Panc1 (cell line): ENCODE measurements at places on chromosomes 2 and 18. TPM values are rescaled to one million over a fixed set of nuclear protein-coding genes. Genes with fewer than 3 reads are reported as not detected.

DNA sequence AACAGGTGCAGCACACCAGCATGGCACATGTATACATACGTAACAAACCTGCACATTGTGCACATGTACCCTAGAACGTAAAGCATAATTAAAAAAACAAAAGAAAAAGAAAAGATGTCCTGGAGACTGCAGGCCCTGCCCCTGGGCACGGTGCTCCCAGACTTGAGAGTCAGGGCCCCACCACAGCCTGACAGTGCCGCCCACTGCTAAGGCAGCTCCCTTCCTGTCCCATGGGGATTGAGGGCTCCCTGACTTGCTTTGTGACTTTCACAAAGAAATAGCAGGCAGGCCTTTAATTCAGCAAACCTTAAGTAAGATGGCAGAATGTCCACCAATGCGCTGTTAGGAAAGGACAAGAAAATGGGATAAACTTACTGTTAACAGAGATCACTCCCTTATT, 116.8 kb downstream of the NDUFA10 start:
- H3K27me3 ChIP-seq = no peaks in the 10 kb centered on the region
- H3K4me1 ChIP-seq = no peaks in the 10 kb centered on the region
- DNase-seq = no peak
- no peak overlapping the region for H3K4me3 ChIP-seq

LCLAT1 gene
- 36.0 TPM for total RNA-seq

DNA sequence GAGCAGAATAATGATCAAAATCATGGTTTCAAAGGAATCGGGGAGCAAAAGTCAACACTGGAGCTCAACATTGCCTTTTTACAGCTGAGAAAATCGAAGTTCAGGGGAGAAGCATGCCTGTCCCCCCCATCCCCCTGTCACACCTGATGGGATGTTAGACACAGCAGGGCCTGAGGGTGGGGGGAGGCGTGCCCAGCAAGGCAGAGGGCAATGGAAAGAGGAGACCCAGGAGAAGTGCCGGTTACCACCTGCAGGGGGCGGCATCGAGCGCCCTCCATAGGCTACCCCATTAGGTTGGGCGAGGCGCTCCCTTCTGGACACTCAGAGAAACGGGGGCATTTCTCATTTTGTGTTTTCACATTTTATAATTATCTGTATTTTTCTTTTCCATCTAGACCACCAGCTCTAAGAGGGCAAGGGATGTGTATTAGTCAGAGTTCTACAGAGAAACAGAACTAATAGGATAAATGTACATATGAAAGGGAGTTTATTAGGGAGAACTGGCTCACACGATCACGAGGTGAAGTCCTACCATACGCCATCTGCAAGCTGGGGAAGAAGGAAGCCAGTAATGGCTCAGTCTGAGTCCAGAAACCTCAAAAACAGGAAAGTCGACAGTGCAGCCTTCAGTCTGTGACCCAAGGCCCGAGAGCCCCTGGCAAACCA, 271.3 kb downstream of the LRATD1 start:
- H3K27me3 ChIP-seq = no peaks in the 10 kb centered on the region
- H3K36me3 ChIP-seq = no peaks in the 10 kb centered on the region
- H3K27ac ChIP-seq = no peak overlapping the region
- no peaks in the 10 kb centered on the region for H3K4me1 ChIP-seq
- no peak for DNase-seq

CKAP2L gene
- total RNA-seq = 27.0 TPM

GRCh38 chr2:214503568-214503967, 92.7 kb downstream of the VWC2L start:
- no peaks in the 10 kb centered on the region for H3K27me3 ChIP-seq
- no peaks in the 10 kb centered on the region for H3K36me3 ChIP-seq
- no peak overlapping the region for H3K4me3 ChIP-seq
- H3K27ac ChIP-seq = no peak overlapping the region
- DNase-seq = no peak

- H3K36me3 ChIP-seq = no peaks in the 10 kb centered on the region
- H3K4me3 ChIP-seq = no peak overlapping the region
- H3K27me3 ChIP-seq = no peaks in the 10 kb centered on the region
- H3K27ac ChIP-seq = no peak overlapping the region; the same call in 1 of the 2 replicates
Measured at GRCh38 chr2:163453920-163454319, 281.9 kb downstream of the FIGN start.

TMEM198 gene
- total RNA-seq = 2.3 TPM

DNA sequence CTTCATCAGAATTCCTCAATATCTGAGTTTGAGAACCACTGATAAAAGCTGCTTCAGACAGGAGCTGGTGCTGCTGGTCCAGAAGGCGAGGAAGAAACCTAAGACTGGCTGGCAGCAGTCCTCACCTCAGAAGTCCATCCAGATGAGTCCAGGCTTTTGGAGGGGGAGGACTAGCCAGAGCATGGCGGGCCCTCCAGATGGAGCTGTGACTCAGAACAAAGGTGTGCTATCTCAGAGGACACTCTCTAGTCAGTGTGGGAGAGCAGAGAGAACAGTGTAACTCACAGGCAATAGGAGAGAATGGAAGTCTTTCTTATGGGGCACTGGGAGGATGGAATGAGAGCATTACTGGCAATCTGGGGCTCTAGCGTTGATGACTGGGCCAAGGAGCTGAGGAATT, 191.4 kb downstream of the NYAP2 start:
- H3K4me1 ChIP-seq = no peaks in the 10 kb centered on the region
- DNase-seq = no peak
- no peaks in the 10 kb centered on the region for H3K27me3 ChIP-seq
- no peak overlapping the region for H3K27ac ChIP-seq

DNA sequence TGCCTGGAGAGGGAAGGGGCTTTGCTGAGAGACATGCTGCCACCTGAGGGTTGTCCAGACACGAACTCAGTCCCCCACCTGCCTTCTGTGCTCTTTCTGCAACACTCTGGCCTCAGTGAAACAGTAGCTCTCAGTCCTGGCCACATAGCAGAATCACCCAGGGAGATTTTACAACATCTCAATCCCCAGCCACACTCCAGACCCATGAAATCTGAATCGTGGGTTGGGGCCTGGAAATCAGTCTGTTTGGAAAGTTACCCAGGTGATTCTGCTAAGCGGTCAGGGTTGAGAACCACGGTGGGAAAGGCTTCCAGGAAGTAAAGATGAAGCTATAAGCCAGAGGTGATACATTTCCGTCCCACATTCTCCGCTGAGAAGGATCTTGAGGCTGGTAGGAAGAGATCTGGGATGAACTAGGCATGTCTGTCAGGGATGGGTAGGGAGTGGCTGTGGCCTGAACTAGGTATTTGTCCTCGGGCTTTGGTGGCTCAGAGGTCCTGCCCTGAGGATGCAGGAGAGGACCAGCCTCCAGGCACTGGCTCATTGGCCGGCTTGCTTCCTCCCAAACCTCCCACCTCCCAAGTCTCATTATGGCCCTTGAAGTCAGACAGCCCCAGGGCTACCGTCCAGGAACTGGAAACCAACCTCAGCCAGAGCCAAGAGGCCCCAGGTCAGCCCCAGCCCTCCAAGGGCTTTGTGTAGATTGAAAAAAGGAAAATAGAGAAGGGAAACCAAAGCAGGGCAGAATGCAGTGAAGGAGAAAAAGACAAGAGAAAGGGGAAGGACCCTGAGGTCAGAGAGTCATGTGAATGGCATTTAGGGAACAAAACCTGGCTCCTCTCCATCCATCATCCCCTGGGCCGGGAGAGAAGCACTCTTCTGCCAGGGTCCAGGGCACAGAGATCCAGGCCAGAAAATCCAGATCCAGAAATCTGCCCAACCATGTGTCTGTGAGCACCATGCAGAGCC, 119.6 kb downstream of the ZFP36L2 start:
- H3K4me3 ChIP-seq = no peak overlapping the region
- peak overlapping the region; percentile 59; the same call in 1 of the 2 replicates for H3K27ac ChIP-seq
- H3K27me3 ChIP-seq = no peaks in the 10 kb centered on the region
- DNase-seq = no peak
- H3K4me1 ChIP-seq = peaks cover 5% of the 10 kb centered on the region; the same call in 1 of the 2 replicates
- H3K36me3 ChIP-seq = no peaks in the 10 kb centered on the region

DNA sequence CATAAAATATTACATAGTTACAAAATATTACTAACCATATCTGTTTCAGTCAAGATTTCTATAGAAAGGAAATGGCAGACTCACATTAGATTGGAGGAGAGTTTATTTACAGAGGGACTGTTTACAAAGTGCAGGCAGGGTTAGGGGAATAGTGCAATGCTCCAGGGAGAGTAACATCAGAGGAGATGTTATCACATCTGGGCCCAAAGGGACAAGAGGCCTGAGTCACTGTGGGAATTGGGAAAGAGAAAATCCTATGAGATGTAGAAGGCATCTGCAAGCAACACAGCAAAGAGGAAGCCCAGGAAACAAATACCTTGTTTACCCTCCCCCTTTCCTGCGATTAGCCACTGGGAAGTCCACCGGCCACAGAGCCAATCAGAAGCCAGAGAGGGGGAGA, 227.3 kb upstream of the TANK start:
- no peaks in the 10 kb centered on the region for H3K36me3 ChIP-seq
- DNase-seq = no peak
- no peaks in the 10 kb centered on the region for H3K4me1 ChIP-seq
- H3K27ac ChIP-seq = no peak overlapping the region
- H3K27me3 ChIP-seq = 0 out of 2 replicates have a peak, but pooled peaks cover 2% of the 10 kb centered on the region
- H3K4me3 ChIP-seq = no peak overlapping the region

GRCh38 chr2:215423234-215423633, 12.6 kb downstream of the FN1 start:
- H3K27me3 ChIP-seq = peaks cover 3% of the 10 kb centered on the region; the same call in 1 of the 2 replicates
- H3K36me3 ChIP-seq = no peaks in the 10 kb centered on the region
- DNase-seq = no peak
- no peaks in the 10 kb centered on the region for H3K4me1 ChIP-seq
- H3K4me3 ChIP-seq = no peak overlapping the region

MC4R gene
- not detected for total RNA-seq

C2orf81 gene
- total RNA-seq = 3.9 TPM
